ENCODE measurements at places on chromosomes 1 and 21. TPM values are rescaled to one million over a fixed set of nuclear protein-coding genes. Genes with fewer than 3 reads are reported as not detected.

GRCh38 chr1:2815551-2815950 lies 14.1 kb upstream of the TTC34 start:
- DNase-seq: no peak

DNA sequence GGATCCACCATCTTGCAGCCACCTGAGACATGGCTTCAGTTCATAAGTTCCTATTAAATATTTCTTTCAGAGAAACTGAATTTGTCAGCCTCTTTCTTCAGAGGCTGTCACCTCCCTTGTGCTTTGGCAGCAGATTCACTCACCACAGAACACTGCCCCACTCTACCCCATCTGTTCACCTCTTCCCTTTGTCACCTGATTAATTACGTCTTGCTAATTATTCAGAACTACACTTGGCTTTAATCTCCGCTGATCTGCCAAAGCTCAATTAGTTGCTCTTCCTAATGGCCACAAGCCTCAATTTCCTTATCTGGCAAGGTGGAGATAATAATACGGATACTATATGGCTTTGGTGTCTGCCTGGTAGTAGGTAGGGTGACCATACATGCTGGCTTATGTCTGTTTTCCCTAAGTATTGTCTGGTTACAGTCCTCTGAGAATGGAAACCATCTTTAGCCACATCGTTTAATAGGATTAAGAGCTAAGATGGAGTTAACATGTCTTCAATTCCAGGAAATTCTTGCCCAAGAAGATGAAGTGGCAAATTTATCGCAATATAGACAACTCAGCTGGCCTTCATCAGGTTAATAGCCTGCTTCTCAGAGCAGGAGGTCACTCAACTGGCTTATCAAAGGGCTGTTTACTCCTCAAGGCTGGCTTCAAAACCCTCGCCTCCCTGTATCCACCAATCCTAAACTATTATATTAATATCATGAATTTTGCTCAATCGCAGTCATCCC lies 58.2 kb upstream of the ADAR start:
- no peak for DNase-seq

DNA sequence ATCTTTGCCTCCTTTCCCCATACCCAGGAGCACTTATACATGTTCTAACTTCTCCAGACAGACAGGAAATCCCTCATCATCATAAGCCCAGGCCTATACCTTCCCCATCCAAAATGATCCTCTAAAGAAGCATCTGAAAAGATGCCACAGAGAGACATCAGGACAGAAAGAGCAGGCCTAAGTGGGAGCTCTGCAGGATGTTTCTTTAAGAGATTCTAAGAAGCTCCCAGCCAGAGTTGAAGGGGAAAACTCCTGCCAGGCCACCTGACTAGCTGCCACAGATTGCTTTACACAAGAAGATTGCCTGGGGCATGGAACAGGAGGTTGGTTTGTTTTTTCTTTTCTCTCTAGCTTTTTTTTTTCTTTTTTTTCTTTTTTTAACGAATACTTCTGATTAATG lies 275.8 kb downstream of the VAV3 start:
- DNase-seq: no peak

DNA sequence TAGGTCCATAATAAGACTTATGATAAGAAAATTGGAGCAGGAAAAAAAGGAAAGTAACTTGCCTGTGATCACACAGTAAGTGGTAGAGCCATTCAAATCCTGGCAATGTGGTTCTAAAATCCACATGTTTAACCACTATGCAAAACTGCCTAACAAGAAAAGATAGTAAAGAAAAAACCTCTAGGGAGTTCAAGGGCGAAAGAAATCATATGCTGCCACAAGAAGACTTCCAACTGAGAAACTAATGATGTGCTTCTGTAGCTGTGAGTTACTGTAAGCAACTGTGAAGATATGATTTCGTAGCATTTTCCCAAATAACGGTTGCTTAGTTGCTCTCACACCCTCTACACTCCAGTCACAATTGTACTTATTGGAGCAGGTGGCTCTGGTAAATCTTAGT lies 20.9 kb upstream of the LYPLAL1 start:
- no peak for DNase-seq

DNA sequence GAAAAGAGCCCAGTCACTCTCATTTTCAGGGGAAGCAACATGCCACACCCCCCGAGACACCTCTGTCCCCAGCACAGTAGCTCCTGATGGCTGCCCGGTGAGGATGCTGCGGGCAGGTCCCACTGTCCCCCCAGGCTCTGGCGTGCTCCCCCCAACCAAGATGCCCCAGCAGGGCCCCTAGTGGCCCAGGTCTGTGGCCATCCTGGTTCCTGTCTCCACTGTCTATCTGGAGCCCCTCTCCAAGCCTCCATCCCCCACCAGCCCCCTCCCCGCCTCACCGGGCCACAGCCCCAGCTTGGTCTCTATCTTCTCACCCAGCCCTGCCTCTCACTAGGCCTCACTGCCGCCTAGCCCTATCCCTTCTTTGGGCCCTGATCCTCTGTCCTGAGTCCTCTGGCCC lies 61.8 kb downstream of the UBIAD1 start:
- DNase-seq: no peak

GRCh38 chr1:228923973-228924686 lies 188.9 kb downstream of the RHOU start:
- DNase-seq: peak; percentile 70

DNA sequence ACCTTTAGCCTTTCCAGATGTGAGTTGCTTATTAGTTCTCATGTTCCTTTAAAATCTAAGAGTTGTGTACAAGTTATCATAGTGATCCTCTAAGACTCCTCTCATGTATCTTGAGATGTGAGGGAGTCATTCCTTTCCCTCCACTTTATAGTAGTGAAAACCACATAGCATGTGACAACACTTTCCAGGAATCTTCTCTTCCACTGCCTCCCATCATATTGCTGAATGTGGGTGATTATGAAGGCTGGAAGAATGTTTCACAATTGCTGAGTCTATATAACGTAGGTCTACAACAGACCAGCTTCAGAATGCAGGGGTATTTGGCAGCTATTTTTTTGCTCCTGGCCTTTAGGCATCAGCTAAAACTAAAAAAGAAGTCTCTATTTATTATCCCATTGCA lies 44.7 kb upstream of the LRRC7 start:
- DNase-seq: peak; percentile 93

GRCh38 chr1:28112388-28113241 lies 24.2 kb upstream of the EYA3 start:
- DNase-seq: peak; percentile 74

ZNF593OS gene
- not detected for total RNA-seq

DNA sequence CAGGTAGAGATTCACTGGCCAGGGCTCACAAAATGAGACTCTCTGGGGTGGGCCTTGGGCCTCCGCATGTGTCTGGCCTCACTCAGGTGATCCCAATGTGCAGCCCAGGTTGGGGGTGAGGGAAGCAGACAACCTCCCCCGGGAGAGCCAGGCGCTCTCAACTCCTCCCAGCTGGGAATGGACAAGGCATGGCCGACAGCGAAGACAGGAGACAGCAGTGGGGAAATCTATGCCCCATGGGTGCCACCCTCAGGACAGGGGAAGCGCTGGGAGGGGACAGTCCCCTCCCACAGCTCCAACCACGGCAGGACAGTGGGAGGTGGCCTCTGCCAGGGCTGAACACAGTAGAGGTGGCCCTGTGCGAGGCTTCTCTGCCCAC lies 47.7 kb downstream of the PRDM15 start:
- no peak for DNase-seq
